ENCODE measurements at places on chromosomes 16 and 17. TPM values are rescaled to one million over a fixed set of nuclear protein-coding genes. Genes with fewer than 3 reads are reported as not detected.
A peak's percentile ranks its signal among the peaks of the same experiment; 100 is the strongest.

DNA sequence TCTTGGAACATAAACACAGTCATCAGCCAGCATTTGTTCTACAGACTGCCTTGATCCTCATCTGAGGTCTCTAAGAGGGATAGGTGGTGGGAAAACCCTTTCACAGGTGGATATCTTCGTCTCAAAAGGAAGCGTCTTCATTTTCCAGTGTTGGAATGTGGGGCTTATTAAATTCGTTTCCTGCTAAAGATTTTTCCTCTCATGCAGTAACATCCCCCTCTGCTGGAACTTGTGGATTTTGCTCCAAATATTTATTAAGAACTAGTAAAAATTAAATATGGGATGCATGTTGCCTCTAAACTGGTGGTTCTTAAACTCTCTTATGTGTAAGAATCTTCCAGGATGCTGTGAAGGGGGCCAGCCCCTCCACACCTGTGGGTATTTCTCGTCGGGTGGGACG, 20.1 kb upstream of the MLYCD start:
- H3K4me1 ChIP-seq: no peaks in the 10 kb centered on the region
- no peak for DNase-seq
- H3K4me3 ChIP-seq: no peak overlapping the region
- H3K36me3 ChIP-seq: no peaks in the 10 kb centered on the region
- no peak overlapping the region for H3K27ac ChIP-seq

GRCh38 chr16:80051040-80051439, 450.5 kb upstream of the MAF start:
- DNase-seq: no peak
- peaks cover 2% of the 10 kb centered on the region for H3K27me3 ChIP-seq
- H3K4me1 ChIP-seq: no peaks in the 10 kb centered on the region
- H3K27ac ChIP-seq: no peak overlapping the region
- H3K36me3 ChIP-seq: no peaks in the 10 kb centered on the region
- H3K4me3 ChIP-seq: no peak overlapping the region

GRCh38 chr17:82077617-82078358, 12.2 kb upstream of the DUS1L start:
- no peak overlapping the region for H3K4me3 ChIP-seq
- no peaks in the 10 kb centered on the region for H3K4me1 ChIP-seq
- no peak for DNase-seq
- H3K27me3 ChIP-seq: peaks cover 3% of the 10 kb centered on the region
- peaks cover 15% of the 10 kb centered on the region for H3K36me3 ChIP-seq

DNA sequence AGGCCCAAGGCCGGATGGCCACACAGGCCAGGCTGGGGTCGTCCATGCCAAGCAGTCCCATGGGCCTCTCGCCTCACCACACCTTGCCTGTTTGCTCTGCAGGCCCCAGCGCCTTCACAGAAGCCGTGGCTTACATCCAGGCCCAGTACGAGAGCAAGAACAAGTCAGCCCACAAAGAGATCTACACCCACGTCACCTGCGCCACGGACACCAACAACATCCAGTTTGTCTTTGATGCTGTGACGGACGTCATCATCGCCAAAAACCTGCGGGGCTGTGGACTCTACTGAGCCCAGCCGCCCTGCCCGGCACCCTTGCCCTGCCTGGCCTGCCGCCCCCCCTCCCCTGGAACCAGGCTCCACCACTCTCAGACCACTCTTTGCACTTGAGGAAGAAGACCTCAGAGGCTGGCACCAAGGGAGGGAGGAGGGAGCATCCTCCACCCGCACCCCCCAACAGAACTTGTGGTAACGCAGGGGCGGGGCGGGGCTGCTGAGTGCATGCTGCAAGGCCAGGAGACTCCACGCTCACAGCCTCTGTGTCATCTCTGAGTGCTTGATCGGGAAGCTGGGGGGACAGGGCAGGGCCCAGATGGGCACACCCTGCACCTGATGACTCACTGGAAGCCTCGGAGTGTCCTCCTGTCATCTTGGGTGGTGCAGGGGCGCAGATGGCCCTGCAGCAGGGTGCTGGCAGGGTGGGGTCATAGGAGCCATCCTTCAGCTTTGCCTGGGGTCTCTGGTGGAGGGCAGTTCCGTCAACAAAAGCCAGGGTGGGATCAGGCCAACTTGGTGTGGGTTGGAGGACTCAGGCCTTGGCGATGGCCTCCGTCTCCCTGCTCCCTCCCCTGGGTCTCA, 81.5 kb downstream of the AMFR start:
- H3K4me3 ChIP-seq: no peak overlapping the region
- H3K36me3 ChIP-seq: no peaks in the 10 kb centered on the region
- DNase-seq: no peak
- H3K4me1 ChIP-seq: no peaks in the 10 kb centered on the region

DNA sequence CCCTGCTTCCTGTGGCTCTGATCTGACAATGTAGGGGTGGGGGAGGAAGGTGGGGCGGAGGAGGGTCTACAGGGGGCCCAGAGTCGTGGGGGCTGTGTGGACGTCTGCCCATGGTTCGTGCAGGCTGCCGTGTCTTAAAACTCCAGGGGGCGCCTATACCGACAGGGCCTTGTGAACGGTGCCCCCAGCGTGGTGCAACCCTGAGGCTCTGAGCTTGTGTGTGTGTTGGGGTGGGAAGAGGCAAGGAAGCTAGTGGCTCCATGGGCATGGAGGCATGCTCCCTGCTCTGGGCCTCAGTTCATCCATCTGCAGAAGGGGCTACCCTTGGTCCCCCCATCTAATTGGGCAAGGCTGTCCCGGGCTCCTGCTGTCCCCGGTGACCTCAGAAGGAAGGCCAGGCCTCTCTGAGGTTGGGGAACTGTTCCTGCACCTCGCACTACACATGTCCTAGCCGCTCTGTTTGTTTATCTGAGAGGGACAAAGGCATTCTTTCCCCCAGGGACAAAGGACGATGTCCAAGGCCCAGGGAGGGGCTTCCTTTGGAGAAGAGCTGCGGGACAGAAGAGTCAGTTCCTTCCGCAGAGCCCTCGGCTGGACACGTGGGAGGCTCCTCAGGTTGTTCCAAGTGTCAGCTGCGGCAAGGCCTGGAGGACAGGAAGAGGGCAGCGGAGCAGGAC, 13.5 kb downstream of the CA4 start:
- DNase-seq: no peak
- H3K4me1 ChIP-seq: peaks cover 22% of the 10 kb centered on the region
- H3K27ac ChIP-seq: no peak overlapping the region

GRCh38 chr16:46607529-46607928, 13.7 kb downstream of the SHCBP1 start:
- DNase-seq: no peak
- H3K4me3 ChIP-seq: no peak overlapping the region
- H3K27ac ChIP-seq: no peak overlapping the region

DNA sequence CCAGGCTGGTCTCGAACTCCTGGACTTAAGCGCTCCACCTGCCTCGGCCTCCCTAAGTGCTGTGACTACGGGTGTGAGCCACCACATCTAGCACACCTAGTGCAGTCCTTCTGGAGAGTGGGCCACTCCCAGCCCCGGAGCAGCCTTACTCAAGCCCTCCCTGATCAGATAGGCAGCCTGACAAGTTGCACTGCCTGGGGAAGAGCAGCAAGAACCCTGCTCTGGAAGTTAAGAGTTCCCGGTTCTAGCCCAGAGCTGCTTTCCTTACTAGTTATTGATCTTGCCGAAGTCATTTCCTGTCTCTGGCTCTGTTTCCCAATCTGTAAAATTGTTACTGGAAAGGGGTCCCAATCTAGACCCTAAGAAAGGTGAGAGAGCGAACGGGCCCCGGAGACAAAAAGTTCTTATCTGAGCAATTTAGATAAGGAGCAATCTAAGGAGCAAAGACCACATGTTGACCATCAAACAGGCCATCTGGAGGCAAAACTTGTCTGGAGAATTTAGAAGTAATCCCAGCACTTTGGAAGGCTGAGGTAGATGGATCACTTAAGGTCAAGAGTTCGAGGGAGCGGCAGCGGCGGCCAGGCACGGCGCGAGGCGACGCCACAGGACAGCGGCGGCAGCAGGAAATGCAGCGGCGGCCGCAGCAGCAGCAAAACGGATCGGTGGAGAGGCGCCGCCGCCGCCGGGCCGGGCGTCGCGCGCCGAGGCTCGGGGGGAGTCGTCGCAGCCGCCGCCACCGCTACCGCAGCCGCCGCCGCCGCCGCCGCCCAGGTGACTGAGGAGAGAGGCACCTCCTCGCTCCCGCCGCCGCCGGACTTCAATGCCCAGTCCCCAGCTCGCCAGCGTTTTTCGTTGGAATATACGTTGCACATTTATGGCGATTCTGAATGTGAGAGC, 4.3 kb upstream of the NAGLU start:
- peak overlapping the region; percentile 74 for H3K27ac ChIP-seq
- H3K36me3 ChIP-seq: no peaks in the 10 kb centered on the region
- peak overlapping the region; percentile 74 for H3K4me3 ChIP-seq
- peaks cover 55% of the 10 kb centered on the region for H3K4me1 ChIP-seq

The KRTAP17-1 gene
- total RNA-seq: not detected

GRCh38 chr17:52681480-52681879, 523.0 kb upstream of the CA10 start:
- no peaks in the 10 kb centered on the region for H3K36me3 ChIP-seq

DNA sequence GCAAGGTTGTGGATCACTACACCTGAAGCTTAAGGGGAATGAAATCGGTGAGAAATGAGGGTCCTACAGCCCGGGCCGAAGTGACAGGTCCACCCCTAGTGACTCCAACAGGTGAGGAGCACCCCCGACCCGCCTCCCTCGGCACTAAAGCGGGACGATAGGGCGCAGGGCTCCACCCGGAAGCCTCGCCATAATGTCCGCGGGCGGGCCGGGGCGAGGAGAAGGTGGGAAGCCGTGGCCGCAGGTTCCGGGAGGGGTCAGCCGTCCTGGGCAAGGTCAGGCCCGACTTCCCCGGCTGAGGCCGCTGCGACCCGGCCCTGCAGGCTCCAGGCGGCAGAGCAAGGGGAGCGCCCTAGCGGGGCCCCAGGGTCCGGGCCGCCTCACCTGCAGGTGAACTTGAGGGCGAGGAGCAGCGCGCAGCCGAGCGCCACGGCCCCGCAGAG, 543 bp downstream of the TXNDC11 start:
- H3K4me1 ChIP-seq: peaks cover 55% of the 10 kb centered on the region
- H3K36me3 ChIP-seq: peaks cover 26% of the 10 kb centered on the region
- H3K27me3 ChIP-seq: no peaks in the 10 kb centered on the region
- peak overlapping the region; percentile 87 for H3K4me3 ChIP-seq
- peak overlapping the region; percentile 79 for H3K27ac ChIP-seq

The PERCC1 gene
- total RNA-seq: 0.37 TPM

DNA sequence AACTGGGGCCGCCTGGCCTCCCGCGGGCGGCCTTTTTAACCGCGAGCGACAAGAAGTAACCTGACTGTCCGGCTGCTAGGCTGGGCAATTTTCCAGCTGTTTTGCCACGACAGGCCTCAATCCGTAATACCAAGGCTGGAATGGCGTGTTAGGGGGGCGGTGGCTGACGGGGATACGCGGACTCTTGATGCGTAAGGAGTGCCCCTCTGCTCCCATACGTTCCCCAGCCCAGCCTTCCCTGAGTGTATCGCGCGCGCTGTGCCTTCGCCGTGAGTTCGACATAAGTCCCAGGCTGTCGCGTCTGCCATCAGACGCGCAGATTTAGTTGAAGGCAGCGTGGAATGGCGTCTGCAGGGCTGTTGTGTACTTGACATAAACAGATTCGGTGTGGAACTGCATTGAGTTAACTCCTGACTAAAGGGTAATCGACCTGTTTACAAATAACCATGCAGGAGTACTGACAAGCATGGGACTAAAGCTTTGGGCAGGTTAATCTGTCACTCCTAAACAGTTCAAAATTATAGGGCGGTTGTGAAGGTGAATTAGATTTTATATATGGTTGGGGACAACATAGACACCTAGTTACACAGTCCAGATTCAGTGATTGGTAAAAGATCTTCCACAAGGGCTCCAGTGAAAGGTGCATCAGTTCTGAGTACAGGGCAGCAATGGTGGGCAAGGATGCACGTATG, 16.6 kb upstream of the ERN1 start:
- DNase-seq: peak; percentile 53
- H3K36me3 ChIP-seq: peaks cover 38% of the 10 kb centered on the region
- no peak overlapping the region for H3K27ac ChIP-seq
- peaks cover 26% of the 10 kb centered on the region for H3K4me1 ChIP-seq
- no peak overlapping the region for H3K4me3 ChIP-seq

- no peak overlapping the region for H3K4me3 ChIP-seq
- no peak for DNase-seq
These were observed 158.8 kb downstream of the AATF start for GRCh38 chr17:37107406-37108083.

GRCh38 chr16:88810166-88810911, 1.4 kb downstream of the APRT start:
- peak overlapping the region; percentile 85 for H3K4me3 ChIP-seq
- no peak for DNase-seq
- no peaks in the 10 kb centered on the region for H3K27me3 ChIP-seq
- H3K36me3 ChIP-seq: peaks cover 44% of the 10 kb centered on the region
- H3K4me1 ChIP-seq: peaks cover 41% of the 10 kb centered on the region
- peak overlapping the region; percentile 93 for H3K27ac ChIP-seq

DNA sequence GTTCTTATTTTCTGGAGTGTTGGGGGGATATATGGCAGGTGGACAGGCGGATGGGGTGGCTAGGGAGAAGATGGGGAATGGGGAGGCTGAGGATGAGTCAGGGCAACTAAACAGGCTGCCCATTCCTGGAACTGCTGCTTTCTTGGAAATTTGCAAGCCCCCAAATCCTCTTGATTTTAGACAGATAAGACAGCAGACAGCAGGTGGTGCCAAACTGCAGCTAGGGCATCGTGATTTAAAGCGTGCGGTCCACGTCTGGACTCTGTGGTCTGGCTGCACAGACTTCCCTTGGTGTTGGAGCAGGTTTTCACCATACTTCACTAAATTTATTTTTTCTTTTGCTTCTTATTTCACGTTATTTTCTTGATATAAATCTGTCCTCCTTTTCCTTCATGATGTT, 10.9 kb upstream of the KRT24 start:
- peaks cover 17% of the 10 kb centered on the region for H3K27me3 ChIP-seq
- no peak for DNase-seq
- H3K4me3 ChIP-seq: no peak overlapping the region

- H3K4me1 ChIP-seq: peaks cover 12% of the 10 kb centered on the region
- no peaks in the 10 kb centered on the region for H3K36me3 ChIP-seq
- peaks cover 9% of the 10 kb centered on the region for H3K27me3 ChIP-seq
- no peak overlapping the region for H3K27ac ChIP-seq
- DNase-seq: no peak
These were observed 6.0 kb downstream of the ERBB2 start for GRCh38 chr17:39705786-39706348.

GRCh38 chr17:28576758-28577465, at the start of gene ALDOC:
TSS of gene ALDOC (minus strand) at chr17:28576895. CDS start at chr17:28575532, 1,363 bp downstream.
- H3K4me3 ChIP-seq: peak within 1 kb of the TSS; percentile 84
- H3K27ac ChIP-seq: peak within 1 kb of the TSS; percentile 86

- H3K36me3 ChIP-seq: peaks cover 6% of the 10 kb centered on the region
- H3K4me3 ChIP-seq: no peak overlapping the region
- H3K27me3 ChIP-seq: no peaks in the 10 kb centered on the region
- no peaks in the 10 kb centered on the region for H3K4me1 ChIP-seq
These were observed 77.8 kb downstream of the USP31 start for GRCh38 chr16:23071196-23072083.

DNA sequence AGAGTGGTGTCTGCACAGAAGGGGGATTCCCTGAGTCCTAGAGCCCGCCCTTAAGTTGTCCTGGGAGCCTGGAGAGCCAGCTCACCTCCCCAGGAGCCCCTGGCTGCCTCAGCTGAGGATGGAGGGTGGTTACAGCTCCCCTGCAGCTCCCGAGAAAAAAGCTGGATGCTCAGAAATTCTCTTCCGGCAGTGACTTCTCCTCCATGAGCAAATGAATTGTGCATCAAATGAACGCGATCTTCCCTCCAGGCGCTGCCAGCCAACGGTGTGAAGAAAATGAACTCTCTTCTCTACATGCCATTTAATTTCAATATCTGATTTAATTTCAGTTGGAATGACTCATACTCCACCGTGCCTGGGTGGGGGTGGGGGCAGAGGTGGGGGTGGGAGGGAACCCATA, 14.3 kb upstream of the C16orf74 start:
- no peak for DNase-seq
- H3K27me3 ChIP-seq: peaks cover 3% of the 10 kb centered on the region
- no peaks in the 10 kb centered on the region for H3K4me1 ChIP-seq

All from activated CD8-positive, alpha-beta T cell treated with anti-CD3 and anti-CD28 coated beads, Interleukin-2, amount 10 ng/mL, durations not matched to agents 7 days and 5 days (primary cell).